Left lung (tissue), 14 donors: ENCODE measurements at places on chromosomes 12 and 14. TPM values are rescaled to one million over a fixed set of nuclear protein-coding genes. Genes with fewer than 3 reads are reported as not detected.

GRCh38 chr12:92505254-92506231 is 197.2 kb upstream of the PLEKHG7 start:
- DNase-seq = peak; percentile 51
- no peaks in the 10 kb centered on the region for H3K36me3 ChIP-seq
- no peaks in the 10 kb centered on the region for H3K27me3 ChIP-seq

DNA sequence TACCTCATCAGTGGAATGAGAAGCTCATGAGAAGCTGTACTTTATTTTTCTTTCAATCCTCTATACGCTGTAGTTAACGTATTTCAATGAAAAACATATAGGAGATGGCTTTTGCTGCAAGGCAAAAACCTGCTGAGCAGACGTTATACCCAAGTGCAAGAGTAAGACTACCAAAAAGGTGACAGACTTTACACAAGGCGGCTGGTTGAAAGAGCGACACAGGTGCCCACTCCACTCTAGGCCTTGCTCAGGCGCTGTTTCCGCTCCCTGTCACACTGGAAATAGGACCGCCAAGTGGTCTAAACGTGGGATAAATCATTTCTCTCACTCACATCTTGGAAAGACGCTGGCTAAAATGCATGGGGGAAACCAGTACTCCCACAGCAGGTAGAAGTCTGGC is 54.5 kb downstream of the PPP2R5C start:
- no peak overlapping the region for H3K4me3 ChIP-seq
- H3K27ac ChIP-seq = peak overlapping the region; percentile 35
- H3K4me1 ChIP-seq = peaks cover 13% of the 10 kb centered on the region
- no peaks in the 10 kb centered on the region for H3K27me3 ChIP-seq
- DNase-seq = no peak
- peaks cover 12% of the 10 kb centered on the region for H3K36me3 ChIP-seq

- H3K4me1 ChIP-seq = no peaks in the 10 kb centered on the region
- H3K27ac ChIP-seq = no peak overlapping the region
- DNase-seq = no peak
- H3K36me3 ChIP-seq = no peaks in the 10 kb centered on the region
- H3K4me3 ChIP-seq = no peak overlapping the region
- no peaks in the 10 kb centered on the region for H3K27me3 ChIP-seq
Measured at GRCh38 chr12:77357655-77358054, 292.3 kb upstream of the E2F7 start.

DNA sequence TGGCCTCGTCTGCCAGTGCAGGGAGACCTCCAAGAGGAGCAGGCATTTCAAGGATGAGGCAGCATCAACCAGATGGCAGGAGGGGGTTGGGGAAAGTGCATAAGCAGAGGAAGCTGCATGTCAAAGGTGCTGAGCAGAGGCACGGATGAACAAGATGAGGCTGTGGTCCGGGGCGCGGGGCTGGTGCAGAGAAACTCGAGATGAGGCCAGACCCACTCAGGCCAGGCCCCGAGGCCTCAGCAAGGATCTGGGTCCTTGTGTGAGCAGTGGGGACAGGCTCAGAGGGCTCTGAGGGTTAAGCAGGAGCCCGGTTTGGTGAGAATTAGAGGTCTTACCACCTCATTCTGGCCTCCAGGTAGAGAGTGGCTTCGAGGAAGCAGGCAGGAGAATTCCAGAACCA is 98.8 kb downstream of the DICER1 start:
- no peak overlapping the region for H3K4me3 ChIP-seq
- no peak for DNase-seq
- H3K27me3 ChIP-seq = no peaks in the 10 kb centered on the region
- no peak overlapping the region for H3K27ac ChIP-seq
- H3K4me1 ChIP-seq = no peaks in the 10 kb centered on the region

DNA sequence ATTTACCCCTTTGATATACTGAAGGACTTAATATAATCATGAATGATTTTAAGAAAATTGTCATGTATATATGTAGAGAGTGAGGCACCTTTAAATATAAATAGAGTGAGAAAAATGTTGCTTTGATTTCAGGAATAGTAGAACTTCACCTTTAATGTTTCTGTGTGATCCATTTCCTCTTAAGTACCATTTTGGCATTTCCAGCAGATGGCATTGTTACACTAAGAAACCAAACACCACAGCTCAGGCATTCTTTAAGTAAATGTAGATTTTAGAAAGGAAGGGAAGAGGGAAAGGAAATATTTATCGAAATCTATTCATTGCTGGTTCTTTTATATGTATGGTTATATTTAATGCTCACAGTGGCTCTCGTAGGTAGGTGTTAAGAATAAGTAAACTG is 556.7 kb upstream of the FBXO33 start:
- H3K27ac ChIP-seq = no peak overlapping the region
- H3K27me3 ChIP-seq = no peaks in the 10 kb centered on the region
- no peaks in the 10 kb centered on the region for H3K36me3 ChIP-seq
- DNase-seq = peak; percentile 16
- no peak overlapping the region for H3K4me3 ChIP-seq

Gene PLEK2
- 2.8 TPM for total RNA-seq

Gene FGF6
- total RNA-seq = not detected

DNA sequence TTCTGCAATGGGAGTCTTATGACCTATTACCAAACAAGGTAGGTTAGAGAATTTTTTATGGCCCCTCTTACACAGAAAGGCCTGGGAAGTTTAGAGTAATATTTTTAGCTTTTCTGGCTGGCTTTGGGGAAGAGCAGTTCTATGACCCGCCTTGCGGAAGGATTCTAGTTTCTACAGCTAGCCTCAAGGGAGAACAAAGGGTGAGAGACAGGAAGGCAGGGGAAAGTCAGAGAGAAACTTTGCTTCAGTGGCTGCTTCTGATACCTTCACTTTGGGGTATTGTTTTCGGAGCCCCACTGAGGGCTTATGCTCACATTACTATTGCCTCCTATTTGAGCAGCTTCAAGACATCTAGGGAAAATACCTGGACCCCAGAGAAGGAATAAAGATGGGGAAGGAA is 80.7 kb upstream of the NUDT4 start:
- no peak overlapping the region for H3K27ac ChIP-seq
- H3K4me3 ChIP-seq = no peak overlapping the region
- no peaks in the 10 kb centered on the region for H3K27me3 ChIP-seq
- H3K4me1 ChIP-seq = no peaks in the 10 kb centered on the region
- no peak for DNase-seq
- H3K36me3 ChIP-seq = no peaks in the 10 kb centered on the region

DNA sequence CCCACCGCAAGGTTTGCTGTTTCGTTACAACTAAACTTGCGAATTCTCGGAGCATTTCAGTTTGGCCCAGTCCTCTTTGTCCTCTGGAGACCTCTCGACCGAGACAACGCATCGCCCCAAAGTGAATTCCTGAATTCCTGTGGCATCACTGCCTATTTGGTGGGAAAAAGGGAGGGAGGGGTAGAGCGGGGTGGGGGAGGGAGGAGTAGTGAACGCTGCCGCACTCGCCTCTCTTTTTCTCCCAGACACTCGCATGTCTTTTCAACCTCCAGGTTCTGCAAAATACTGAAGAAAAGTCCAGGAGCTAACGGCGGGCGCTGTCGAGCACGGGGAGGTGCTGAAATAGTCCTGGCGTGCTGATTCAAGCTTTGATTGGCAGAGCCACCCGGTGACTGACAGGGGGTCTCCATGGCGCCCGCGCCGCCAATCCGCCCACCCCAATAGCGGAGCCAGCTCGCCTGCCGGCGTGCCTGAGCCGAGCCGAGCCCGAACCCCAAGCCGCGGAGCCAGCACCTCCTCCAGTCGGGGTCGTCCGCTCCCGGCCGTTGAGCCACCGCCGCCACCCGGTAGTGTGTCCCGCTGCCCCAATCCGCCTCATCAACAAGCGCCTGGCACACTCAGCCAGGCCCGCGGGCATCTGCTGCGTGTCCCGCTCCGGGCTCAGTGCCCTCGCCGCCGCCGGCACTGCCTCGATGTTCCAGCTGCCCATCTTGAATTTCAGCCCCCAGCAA is at the start of gene SIX6:
TSS of gene SIX6 (plus strand) at position 440 of the 731 bp plus-strand sequence. CDS start at position 693, 253 bp downstream.
- H3K27ac ChIP-seq = no peak within 1 kb of the TSS
- peaks cover 10% of the 10 kb centered on the region for H3K4me1 ChIP-seq
- no peak within 1 kb of the TSS for H3K4me3 ChIP-seq
- DNase-seq = no peak

Gene KLRF2
- not detected for total RNA-seq

Gene XPOT
- 56.9 TPM for total RNA-seq

Gene ISCA2
- 22.7 TPM for total RNA-seq

Gene KRT73
- total RNA-seq = not detected
